CD4-positive, alpha-beta T cell (primary cell): ENCODE measurements at places on chromosomes 1 and 21. TPM values are rescaled to one million over a fixed set of nuclear protein-coding genes. Genes with fewer than 3 reads are reported as not detected.

The PGLYRP3 gene
- total RNA-seq: not detected

The FCER1G gene
- 2.0 TPM for total RNA-seq

The NT5C1A gene
- total RNA-seq: 1.3 TPM

The GJA8 gene
- not detected for total RNA-seq

The CLDN17 gene
- total RNA-seq: not detected

The HUNK gene
- total RNA-seq: not detected

The THBS3 gene
- total RNA-seq: 25.5 TPM

The RNF223 gene
- not detected for total RNA-seq

The OR6K3 gene
- not detected for total RNA-seq

The ABCG1 gene
- 116 TPM for total RNA-seq

The IGSF9 gene
- total RNA-seq: not detected

The DTL gene
- total RNA-seq: 0.64 TPM

The MAP1LC3C gene
- total RNA-seq: not detected

The CBR1 gene
- total RNA-seq: 5.2 TPM

The LCE1A gene
- total RNA-seq: not detected

The MRPL24 gene
- 11.9 TPM for total RNA-seq

The CD5L gene
- total RNA-seq: not detected

The ACTN2 gene
- total RNA-seq: 0.28 TPM

The ITGB2 gene
- total RNA-seq: 284 TPM

The EPHA10 gene
- not detected for total RNA-seq

The RNASEL gene
- 3.5 TPM for total RNA-seq

The PAPPA2 gene
- not detected for total RNA-seq

The FCMR gene
- total RNA-seq: 171 TPM

The DFFA gene
- 7.4 TPM for total RNA-seq

The GIPC2 gene
- not detected for total RNA-seq

The SH2D2A gene
- 51.6 TPM for total RNA-seq

The KRTAP24-1 gene
- total RNA-seq: not detected

The GSTM2 gene
- total RNA-seq: 106 TPM

The TCHHL1 gene
- not detected for total RNA-seq

The PKP1 gene
- total RNA-seq: not detected

The LRIG2 gene
- total RNA-seq: 12.9 TPM

The TTC39A gene
- not detected for total RNA-seq

The PLCH2 gene
- 47.6 TPM for total RNA-seq

The CATSPERE gene
- total RNA-seq: 1.4 TPM

The F11R gene
- total RNA-seq: 16.2 TPM

The ADSS2 gene
- 30.8 TPM for total RNA-seq

The ADGRL4 gene
- not detected for total RNA-seq

The S100B gene
- 0.47 TPM for total RNA-seq

The ASAP3 gene
- total RNA-seq: 0.81 TPM

The GFI1 gene
- total RNA-seq: 15.3 TPM

The SPRR4 gene
- not detected for total RNA-seq

The EPHX1 gene
- total RNA-seq: 0.34 TPM

The CHIA gene
- not detected for total RNA-seq

The KRTAP19-3 gene
- not detected for total RNA-seq

The TMEM82 gene
- total RNA-seq: not detected

The PCP4L1 gene
- total RNA-seq: not detected

The NCAM2 gene
- total RNA-seq: not detected

The OR2T33 gene
- 0.25 TPM for total RNA-seq

The LDLRAD1 gene
- not detected for total RNA-seq

The C1orf74 gene
- total RNA-seq: 0.67 TPM

The NBPF6 gene
- not detected for total RNA-seq

The TINAGL1 gene
- not detected for total RNA-seq

The NIBAN1 gene
- total RNA-seq: 18.5 TPM
